ENCODE measurements at places on chromosomes 3 and 15.

- DNase-seq = no peak
These were observed 176.3 kb downstream of the ZMAT3 start for GRCh38 chr3:178895178-178895789.

DNA sequence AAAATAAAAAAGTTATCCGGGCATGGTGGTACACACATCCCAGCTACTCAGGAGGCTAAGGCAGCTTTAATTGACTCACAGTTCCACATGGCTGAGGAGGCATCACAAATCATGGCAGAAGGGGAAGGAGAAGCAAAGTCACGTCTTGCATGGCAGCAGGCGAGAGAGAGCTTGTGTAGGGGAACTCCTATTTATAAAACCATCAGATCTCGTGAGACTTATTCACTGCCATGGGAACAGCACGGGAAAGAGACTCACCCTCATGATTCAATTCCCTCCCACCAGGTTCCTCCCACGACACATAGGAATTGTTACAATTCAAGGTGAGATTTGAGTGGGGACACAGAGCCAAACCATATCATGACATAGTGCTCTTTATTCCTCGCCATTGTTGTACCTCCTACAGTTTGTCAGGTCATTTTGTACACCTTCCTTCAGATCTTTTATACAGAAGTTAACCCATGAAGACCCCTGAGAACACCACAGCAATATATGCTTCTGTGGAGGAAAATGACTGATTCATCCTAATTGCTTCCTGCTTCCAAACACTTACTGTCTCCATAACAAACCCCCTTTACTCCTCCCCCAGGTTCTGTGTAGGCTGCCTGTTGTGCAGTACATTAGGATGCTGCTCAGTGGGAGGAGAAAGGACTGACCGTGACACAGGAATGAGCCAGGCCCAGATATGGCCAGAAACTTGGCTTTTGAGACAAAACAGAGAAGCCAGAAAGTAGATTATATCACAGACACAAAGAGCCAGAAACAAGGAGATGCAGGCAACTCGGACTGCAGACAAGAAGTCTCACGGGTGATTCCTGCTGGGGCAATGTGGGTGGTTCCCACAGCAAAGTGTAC is 67.9 kb upstream of the HEG1 start:
- no peak for DNase-seq

GRCh38 chr3:11084098-11084497 is 70.2 kb upstream of the HRH1 start:
- DNase-seq = no peak

DNA sequence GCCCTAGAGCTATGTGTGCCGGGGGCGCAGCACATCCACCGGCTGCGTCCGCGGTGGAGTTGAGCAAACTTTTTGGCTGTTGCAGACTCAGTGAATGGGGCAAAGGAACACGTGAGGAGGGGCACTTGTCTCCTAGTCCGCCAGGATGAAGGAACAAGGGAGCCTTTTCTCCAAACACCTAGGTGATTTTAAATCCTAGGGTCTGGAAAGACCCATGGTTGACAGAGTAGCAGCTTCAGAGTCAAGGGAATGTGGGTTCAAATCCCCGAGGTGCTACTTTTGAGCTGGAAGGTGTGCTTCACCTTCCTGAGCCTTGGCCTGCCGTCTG is 648 bp downstream of the ACAN start:
- DNase-seq = no peak

DNA sequence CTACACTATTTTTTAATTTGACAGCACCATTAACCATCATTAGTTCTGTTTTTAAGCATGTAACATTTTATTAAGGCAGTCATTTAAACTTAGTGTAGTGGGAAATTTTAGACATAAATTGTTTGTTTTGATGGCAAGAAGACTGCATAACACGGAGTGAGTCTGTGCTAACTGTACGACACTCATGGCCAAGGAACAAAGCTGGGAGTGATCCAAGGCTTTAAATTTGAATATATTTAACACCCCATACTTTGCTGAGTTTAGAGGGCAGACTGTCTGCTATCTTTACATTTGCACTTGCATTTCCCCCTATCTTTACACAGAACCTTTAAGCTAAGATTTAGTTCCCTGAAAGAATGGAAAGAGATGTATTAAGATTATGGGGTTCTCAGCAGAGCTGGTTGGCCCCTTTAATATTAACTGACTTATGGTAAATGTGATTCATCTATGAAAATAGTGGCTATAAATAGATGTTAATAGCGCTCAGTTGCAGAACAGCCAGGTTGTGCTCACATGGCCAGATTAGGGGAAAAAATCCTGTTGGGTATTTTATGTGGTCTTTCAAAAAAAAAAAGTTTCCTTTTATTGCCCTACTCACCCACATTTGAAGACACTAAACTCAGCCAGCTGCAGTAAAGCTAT is 120.7 kb downstream of the CMSS1 start:
- no peak for DNase-seq

DNA sequence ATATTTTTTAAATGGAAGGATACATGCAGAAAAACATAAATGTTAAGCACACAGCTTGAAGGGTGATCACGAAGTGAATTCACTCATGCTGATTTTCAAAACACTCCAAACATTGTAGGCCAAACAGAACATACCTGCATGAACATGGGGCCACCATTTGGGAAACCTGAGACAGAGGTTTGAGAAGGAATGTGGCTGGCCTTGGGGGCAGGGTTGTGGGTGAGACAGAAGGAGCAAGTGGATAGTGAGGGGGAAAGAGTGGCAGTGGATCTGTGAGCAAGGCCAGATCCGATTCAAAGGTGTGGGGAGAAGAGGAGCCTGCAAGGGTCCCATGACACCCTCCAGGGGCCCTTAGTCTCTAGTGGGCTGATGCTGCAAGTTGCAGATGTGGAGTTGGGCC is 94.9 kb downstream of the HMG20A start:
- no peak for DNase-seq

DNA sequence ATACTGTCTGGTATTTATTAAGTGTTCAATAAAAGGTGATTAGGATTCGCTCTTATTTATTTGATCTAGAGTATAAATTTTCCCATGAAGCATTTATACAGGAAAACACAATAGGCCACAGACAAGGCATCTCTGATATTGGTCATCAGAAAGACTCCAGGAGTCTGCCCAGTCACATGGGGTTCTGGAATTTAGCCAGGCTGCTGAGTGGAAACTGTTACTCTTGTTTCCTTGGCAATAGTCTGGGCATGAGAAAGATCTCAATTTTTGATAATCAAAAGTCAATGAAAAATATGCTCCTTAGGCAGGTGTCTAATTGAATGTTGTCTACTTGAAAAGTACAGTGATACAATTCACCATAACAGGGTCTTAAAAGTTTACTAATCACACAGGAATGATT is 161.2 kb downstream of the FRMD5 start:
- no peak for DNase-seq

DNA sequence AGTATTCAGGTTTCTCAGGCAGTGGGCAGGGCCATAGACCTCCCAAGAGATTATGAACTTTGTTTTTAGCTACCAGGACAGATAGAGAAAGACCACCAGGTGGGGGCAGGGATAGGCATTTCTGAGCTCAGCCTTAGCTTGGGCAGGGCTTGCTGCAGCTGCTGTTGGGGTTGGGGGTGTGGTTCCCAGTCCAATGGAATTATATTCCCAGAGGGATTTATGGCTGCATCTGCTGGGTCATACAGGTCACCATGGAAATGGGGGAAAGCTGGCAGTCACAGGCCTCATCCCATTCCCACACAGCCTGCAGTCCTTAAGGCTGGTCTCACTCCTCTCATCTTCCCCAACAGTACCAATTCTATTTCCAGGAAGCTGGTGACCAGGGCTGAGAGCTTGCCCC is 144.6 kb upstream of the ZPLD1 start:
- no peak for DNase-seq

- no peak for DNase-seq
These were observed 1.3 kb downstream of the NME9 start for GRCh38 chr3:138328341-138328740.

DNA sequence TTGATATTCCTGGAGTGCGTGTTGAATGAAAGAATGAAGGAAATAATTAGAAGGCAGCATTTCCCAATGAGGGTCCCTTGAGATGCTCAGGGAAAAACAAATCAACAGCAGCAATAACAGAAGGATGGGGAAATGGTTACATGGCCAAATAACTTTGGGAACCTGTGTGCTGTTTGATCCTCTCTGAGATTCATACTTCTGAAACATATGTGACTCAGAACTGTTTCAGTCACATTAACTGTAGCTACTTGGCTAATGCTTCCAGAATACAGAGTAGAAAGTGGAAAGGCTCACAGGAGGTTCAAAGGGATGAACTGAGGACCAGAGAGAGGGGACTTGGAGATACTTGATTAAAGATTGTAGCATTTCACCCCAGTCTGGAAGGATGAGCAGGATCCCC is 258.2 kb downstream of the SLCO3A1 start:
- no peak for DNase-seq

GRCh38 chr3:40302784-40303183 is 6.7 kb upstream of the EIF1B start:
- no peak for DNase-seq

DNA sequence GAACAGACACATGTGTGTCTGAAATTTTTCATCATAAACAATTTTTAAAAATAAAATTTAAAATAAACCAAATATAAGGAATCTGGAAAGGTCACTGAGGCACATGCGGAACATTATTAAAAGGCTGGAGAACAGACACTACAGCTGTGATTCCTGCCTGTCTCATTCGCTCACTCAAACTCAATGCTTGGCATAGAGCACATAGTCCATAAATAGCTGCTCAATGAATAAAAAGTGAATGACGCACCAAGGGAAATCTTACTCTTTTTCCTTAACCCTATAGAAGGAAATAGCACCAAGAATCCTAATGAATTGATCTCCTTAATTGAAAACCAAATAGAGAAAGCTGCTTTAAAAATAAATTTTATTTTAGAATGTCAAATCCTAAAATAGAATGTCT is 98.4 kb downstream of the FSIP1 start:
- DNase-seq = no peak

GRCh38 chr3:8635631-8636030 is 9.0 kb downstream of the SSUH2 start:
- DNase-seq = no peak

- no peak for DNase-seq
These were observed 1.8 kb downstream of the ACAP2 start for GRCh38 chr3:195441051-195441450.

- DNase-seq = no peak
These were observed 46.0 kb downstream of the TSC22D2 start for GRCh38 chr3:150454085-150454484.

DNA sequence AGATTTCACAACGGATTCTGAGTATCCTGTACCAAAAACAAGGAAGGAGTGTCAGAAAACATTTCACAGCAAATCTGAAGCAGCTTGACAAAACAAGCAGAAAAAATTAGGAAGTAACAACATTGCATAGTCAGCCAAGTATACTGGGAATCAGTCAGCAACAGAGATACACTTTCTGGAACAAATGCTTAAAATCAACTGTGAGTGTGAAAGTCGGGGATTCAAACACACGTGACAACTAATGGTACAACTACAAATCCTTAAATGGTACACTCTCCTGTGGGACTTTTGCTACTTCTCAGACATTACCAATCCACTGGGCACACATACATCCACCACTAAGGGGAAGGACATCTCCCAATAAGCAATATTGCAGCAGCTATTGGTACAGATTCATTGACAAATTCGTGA is 296.6 kb upstream of the MME start:
- no peak for DNase-seq

DNA sequence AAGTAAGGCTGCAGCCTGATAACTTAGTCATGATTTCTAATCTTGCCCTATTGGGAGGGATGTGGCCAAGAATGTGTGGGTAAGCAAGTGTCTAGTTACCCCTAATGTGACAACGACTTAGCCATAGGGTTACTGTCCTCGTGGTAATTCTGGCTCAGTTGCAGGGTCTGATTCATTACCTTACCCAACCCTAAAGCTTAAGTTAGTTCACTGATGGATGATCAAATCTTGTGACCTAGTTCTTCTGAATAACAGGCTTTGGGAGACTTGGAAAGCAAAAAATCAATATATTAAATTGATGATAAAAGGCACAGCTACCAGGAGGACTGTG is 1.6 kb upstream of the INTS14 start:
- no peak for DNase-seq

DNA sequence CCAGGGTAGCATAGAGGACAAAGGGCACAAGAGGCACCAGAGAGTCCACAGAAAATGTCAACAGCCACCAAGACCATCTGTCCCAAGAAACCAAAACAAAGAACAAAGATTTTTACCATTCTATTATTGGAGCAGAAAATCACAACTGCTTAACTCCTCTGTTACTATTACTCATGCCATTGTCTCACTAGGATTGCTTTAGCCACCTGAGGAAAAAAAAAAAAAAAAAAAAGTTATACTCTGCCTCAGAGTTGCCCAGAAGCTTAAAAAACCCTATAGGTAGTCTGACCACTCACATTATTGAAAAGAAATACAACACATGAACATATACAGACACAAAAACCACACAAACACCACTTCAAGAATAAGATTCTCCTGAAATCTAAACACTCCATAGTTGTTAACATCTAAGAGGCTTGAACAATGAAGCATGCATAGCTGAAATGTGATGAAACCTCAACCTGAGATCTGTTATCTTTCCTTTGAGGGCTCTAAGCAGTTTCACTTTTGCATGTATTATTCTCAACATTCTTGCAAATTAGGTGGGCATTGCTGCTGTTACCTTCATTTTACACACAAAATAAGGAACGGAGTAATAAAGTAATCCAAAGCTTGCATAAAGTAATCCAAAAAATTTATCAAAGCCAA is 85.4 kb downstream of the IGSF11 start:
- DNase-seq = peak; percentile 6

- peak; percentile 45 for DNase-seq
These were observed 32.1 kb downstream of the TFDP2 start for GRCh38 chr3:142117056-142117851.

GRCh38 chr3:179318876-179319275 is 4.0 kb upstream of the ZNF639 start:
- no peak for DNase-seq

DNA sequence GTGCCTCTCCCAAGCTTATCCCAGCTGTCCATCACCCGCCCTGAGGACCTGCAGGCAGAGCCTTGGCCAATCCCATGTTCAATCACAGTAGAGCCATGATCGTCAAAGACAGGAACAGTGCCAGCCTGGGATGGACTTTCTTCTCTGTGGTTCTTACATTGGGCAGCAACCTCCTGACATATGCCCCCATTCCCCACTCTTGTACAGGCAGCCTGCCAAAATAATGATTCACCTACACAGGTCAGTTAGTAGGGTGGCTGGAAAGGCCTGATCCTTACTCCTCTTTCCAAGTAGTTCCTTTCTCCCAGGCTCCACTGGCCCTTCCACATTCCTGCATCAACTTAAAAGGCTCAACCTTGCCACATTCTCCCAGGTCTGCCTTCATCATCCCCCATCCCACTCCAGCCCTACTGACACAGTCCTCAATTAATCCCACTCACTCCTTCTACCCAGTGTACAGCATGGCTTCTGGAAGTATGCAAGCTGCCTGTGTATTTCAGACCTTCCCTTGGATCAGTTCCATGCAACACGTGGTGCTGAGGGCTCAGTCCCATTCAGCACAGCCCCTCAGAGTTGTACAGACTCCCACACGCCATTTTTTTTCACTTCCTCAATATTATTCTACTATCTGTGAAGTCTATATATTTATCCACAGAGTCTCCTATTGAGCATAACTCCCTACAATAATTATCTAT is 189.8 kb downstream of the NTRK3 start:
- DNase-seq = no peak

All from NCI-H187 treated with DMSO at 0.1 percent for 48 hours (cell line).